Activated naive CD8-positive, alpha-beta T cell treated with anti-CD3 and anti-CD28 coated beads, Interleukin-2, amount 10 ng/mL, durations not matched to agents 7 days and 5 days (primary cell): ENCODE measurements at places on chromosomes 12 and 14. TPM values are rescaled to one million over a fixed set of nuclear protein-coding genes. Genes with fewer than 3 reads are reported as not detected.

- peaks cover 29% of the 10 kb centered on the region for H3K4me1 ChIP-seq
- peak overlapping the region; percentile 79 for H3K4me3 ChIP-seq
- DNase-seq = no peak
- H3K27ac ChIP-seq = peak overlapping the region; percentile 54
These were observed 621 bp upstream of the TMEM117 start for GRCh38 chr12:43835264-43835655.

GRCh38 chr14:75589931-75590330 lies 11.5 kb downstream of the FLVCR2 start:
- H3K27ac ChIP-seq = no peak overlapping the region
- no peak for DNase-seq
- peaks cover 1% of the 10 kb centered on the region for H3K27me3 ChIP-seq
- no peaks in the 10 kb centered on the region for H3K36me3 ChIP-seq

The RILPL2 gene
- 5.5 TPM for total RNA-seq

- H3K27me3 ChIP-seq = peaks cover 8% of the 10 kb centered on the region
- H3K36me3 ChIP-seq = no peaks in the 10 kb centered on the region
- no peak for DNase-seq
- no peak overlapping the region for H3K4me3 ChIP-seq
These were observed 35.7 kb downstream of the IQSEC3 start for GRCh38 chr12:101969-102878.

GRCh38 chr14:85187521-85187920 lies 342.4 kb upstream of the FLRT2 start:
- no peaks in the 10 kb centered on the region for H3K27me3 ChIP-seq
- H3K27ac ChIP-seq = no peak overlapping the region
- DNase-seq = no peak
- no peak overlapping the region for H3K4me3 ChIP-seq

The IRAK3 gene
- total RNA-seq = 0.53 TPM

The DRAM1 gene
- total RNA-seq = 2.3 TPM

The NTF3 gene
- not detected for total RNA-seq

- no peak overlapping the region for H3K27ac ChIP-seq
- no peak overlapping the region for H3K4me3 ChIP-seq
- DNase-seq = no peak
- H3K36me3 ChIP-seq = no peaks in the 10 kb centered on the region
These were observed 61.1 kb downstream of the PITPNM2 start for GRCh38 chr12:123089631-123090353.

The INHBE gene
- total RNA-seq = not detected

- H3K27me3 ChIP-seq = no peaks in the 10 kb centered on the region
- peaks cover 7% of the 10 kb centered on the region for H3K4me1 ChIP-seq
- peaks cover 2% of the 10 kb centered on the region for H3K36me3 ChIP-seq
- DNase-seq = no peak
- peak overlapping the region; percentile 84 for H3K27ac ChIP-seq
- peak overlapping the region; percentile 39 for H3K4me3 ChIP-seq
These were observed 185.6 kb downstream of the ZFP36L1 start for GRCh38 chr14:68607081-68607866.

The DENND5B gene
- total RNA-seq = 0.34 TPM

- no peak overlapping the region for H3K27ac ChIP-seq
- no peak for DNase-seq
- H3K4me3 ChIP-seq = no peak overlapping the region
- peaks cover 46% of the 10 kb centered on the region for H3K4me1 ChIP-seq
These were observed 66.6 kb downstream of the BTG1 start for GRCh38 chr12:92079054-92079385.

DNA sequence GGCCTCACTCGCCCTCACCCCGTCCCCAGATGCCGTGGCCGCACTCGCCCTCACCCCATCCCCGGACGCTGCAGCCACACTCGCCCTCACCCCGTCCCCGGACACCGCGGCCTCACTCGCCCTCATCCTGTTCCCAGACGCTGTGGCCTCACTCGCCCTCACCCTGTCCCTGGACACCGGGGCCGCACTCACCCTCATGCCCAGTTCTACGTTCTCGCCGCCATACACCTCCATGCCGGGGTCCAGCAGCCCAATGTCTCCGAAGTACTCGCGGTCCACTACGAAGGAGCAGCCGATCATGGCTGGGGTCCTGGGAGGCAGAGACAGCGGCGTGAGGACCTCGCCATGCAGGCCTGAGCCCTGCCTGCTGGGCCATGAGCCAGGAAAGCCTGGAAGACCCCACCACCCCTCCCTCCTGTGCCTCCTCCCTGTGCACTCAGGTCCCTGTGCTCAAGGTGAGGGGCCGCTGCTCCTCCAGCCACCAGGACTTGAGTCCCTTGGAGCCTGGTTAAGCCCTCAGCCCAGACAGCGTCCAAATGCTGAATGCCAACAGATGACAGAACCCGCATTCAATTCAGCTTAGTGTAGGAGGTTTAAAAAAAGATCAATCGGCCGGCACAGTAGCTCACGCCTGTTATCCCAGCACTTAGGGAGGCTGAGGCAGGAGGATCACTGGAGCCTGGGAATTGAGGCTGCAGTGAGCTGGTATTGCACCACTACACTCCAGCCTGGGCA lies 81.5 kb downstream of the GALNT9 start:
- H3K36me3 ChIP-seq = no peaks in the 10 kb centered on the region
- no peak for DNase-seq
- no peak overlapping the region for H3K4me3 ChIP-seq
- peaks cover 3% of the 10 kb centered on the region for H3K4me1 ChIP-seq

The KNTC1 gene
- total RNA-seq = 125 TPM

The ABCD4 gene
- total RNA-seq = 70.4 TPM

- H3K4me1 ChIP-seq = no peaks in the 10 kb centered on the region
- no peak for DNase-seq
- no peak overlapping the region for H3K27ac ChIP-seq
- H3K27me3 ChIP-seq = peaks cover 4% of the 10 kb centered on the region
These were observed 9.5 kb downstream of the RNASE11 start for GRCh38 chr14:20578325-20578724.

GRCh38 chr12:77968021-77968420 lies 137.3 kb downstream of the NAV3 start:
- no peak for DNase-seq
- no peaks in the 10 kb centered on the region for H3K4me1 ChIP-seq
- H3K27me3 ChIP-seq = no peaks in the 10 kb centered on the region
- H3K4me3 ChIP-seq = no peak overlapping the region

The ARHGEF25 gene
- total RNA-seq = 1.3 TPM

DNA sequence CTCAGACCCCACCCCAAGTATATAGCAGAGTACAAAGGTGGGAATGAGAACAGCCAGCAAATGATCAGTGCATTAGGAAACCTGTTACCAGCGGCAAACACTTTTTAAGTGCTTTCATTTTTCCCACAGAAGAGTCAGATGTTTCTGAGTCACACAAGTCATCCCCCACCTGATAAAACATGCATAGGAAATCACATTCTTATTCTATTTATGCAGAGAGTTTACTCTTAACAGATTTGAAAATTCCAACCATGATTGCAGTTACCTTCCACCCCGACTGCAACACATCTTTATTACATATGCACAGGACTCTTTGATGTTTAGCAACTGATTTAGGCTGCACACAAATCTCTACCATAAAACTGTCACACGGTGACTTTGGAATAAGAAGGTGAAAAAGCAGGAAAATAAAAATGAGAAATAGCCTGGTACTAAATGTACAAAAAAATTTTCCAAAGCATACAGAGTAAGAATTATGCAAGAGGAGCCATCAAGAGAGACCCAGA lies 236.4 kb downstream of the PAWR start:
- no peaks in the 10 kb centered on the region for H3K4me1 ChIP-seq
- no peak for DNase-seq
- no peaks in the 10 kb centered on the region for H3K36me3 ChIP-seq

- H3K4me3 ChIP-seq = no peak overlapping the region
- H3K4me1 ChIP-seq = peaks cover 2% of the 10 kb centered on the region
- no peaks in the 10 kb centered on the region for H3K27me3 ChIP-seq
- H3K27ac ChIP-seq = no peak overlapping the region
- no peak for DNase-seq
- no peaks in the 10 kb centered on the region for H3K36me3 ChIP-seq
These were observed 9.0 kb upstream of the EAPP start for GRCh38 chr14:34548472-34548981.

DNA sequence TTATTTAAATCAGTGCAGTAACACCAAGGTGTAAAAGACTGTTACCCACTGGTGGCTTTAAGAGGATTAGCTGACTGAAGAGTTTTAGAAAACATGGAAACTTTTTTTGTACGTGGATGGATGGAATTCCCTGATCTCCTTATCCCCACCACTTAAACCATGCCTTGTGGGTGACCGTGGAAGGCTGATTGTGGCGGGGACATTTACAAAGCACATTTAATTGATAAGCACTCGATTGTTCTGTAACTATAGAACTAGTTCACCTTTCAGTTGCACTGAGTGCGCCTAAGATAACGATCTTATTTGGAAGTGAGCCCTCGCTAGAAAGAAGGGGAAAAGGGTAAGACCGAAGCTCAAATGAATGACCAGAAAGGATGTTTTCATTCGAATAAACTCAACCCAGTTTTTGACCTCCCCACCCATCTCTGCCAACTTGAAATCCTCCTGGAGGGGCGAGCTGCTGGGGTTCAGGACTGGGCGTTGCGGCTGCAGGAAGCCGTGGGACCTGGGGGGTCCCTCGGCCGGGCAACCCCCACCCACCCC lies 688 bp upstream of the RASSF3 start:
- H3K27ac ChIP-seq = peak overlapping the region; percentile 100
- no peak for DNase-seq
- peaks cover 26% of the 10 kb centered on the region for H3K4me1 ChIP-seq
- peak overlapping the region; percentile 92 for H3K4me3 ChIP-seq
- no peaks in the 10 kb centered on the region for H3K27me3 ChIP-seq
- peaks cover 7% of the 10 kb centered on the region for H3K36me3 ChIP-seq

DNA sequence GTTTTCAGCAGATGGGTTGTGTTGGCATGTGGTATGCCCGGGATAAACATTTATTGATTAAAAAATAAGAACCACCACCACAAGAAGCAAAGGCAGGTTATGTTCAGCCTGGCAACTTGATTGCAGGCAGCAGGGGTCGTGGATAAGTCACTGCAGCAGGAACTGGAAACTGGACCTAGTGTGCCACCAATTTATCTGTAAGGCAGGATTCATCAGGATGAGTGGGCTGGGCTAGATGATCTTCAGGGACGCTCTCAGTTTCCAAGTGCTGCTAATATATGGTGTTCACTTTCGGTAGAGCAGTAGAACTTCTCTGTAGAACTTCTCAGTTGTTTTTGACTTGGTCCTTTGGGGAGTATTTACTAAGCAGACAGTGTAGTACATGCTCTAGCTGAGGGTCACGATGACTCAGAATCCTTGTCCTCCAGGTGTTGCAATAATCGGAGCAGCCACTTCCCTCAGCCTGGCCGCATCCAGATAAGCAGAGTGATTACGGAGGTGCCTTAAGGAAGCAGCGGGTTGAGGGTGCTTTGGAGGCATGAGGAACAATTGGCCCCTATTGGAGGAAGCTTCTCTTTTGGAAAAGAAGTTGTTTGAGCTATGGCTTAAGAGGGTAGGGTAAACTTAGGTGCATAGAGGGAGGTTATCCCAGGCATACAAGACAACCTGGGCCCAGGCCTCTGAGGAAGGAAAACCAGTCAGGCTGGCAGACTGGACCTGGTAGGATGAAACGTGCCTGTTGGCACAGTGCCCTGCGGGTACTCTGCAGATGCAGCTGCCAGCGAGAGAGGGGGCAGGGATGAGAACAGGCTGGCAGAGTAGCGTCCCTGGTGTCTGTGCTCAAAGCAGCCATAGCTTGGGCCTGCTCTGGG lies 104.0 kb downstream of the GPR135 start:
- H3K4me3 ChIP-seq = no peak overlapping the region
- no peak for DNase-seq
- H3K27me3 ChIP-seq = no peaks in the 10 kb centered on the region
- H3K36me3 ChIP-seq = peaks cover 28% of the 10 kb centered on the region
